ENCODE measurements at places on chromosomes 7 and 10.

DNA sequence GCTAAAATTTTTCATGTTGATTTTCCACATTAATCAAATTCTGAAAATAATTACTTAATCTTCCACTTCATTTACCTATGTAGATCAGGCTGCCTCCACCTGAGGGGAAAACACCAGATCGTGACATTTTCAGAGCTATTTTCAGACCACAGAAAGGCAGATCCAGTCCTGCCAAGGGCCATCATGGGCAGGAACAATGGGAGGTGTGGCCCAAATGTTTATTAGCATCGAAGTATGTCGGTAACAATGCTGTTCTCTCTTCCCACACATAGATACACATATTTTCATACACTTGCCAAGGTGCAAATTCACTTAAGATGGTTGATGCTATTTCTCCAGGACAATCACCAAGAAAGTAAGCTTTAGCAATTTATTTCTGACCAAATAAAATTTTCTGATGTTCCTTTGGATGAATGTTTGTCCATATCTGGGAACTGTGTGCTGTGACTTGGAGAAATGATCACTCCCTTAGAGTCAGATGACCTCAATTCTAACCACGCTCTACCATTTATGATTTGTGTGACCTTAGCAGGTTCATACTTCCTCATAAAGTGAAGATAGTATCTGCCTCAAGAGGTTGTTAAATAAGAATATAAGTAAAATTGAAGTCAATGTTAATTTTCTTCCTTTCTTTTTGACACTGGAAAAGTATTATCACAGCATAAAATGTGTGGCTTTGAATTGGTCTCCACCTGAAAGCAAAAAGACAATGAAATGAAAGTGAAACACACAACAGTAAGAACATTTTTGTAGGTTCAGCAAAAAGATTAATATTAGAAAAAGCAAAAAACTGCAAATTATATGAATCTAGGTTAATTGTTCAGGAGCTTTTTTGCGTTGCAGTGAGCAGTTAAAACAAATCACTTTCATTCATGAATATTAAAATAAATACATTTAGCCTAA is 310.4 kb upstream of the PHF14 start:
- DNase-seq = no peak

GRCh38 chr7:95904099-95904498 is 131.7 kb downstream of the DYNC1I1 start:
- no peak for DNase-seq

DNA sequence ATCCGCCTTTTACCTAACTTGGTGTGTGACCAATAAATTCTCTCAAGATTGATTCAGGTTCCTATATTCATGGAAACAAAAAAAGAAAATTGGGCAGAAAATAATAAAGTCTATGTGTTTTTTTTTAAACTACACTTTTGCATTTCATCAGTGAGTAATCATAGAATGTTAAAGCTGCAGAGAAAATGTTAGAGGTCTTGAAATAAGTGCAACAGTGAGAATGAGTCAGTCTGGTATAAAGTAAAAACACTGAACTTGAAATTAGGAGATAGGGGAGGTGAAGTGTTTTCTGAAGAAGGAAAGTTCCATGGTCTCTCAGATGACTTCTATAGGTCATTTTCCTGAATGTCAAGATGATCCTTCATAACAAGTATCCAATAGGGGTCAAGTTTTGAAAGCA is 202.6 kb upstream of the NRP1 start:
- no peak for DNase-seq

GRCh38 chr10:87660484-87661133 is 931 bp downstream of the PAPSS2 start:
- no peak for DNase-seq

GRCh38 chr7:96126382-96126781 is 195.5 kb downstream of the SLC25A13 start:
- DNase-seq = no peak

DNA sequence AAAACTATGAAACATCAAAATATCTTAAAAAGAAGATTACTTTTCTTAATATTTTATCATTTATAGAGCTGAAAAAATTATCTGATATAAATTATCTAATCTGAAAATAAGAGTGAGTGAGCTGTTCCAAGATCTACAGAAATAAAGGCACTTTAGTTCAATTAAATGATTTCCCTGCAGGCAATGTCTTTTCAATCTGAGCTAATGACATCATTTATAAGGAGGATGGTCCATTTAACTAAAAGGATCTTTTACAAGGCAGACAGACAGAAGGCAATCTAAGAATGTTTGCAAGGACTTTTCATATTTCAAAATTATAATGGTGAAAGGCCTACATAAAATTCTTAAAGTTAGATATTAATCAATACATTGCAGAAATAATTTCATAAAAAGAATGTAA is 71.8 kb downstream of the SKAP2 start:
- no peak for DNase-seq

GRCh38 chr10:58326967-58327381 is 7.8 kb upstream of the UBE2D1 start:
- no peak for DNase-seq

- DNase-seq = no peak
Observed at GRCh38 chr7:55073051-55073511, 54.3 kb downstream of the EGFR start.

- DNase-seq = no peak
Observed at GRCh38 chr10:45387096-45387893, 13.3 kb downstream of the ALOX5 start.

DNA sequence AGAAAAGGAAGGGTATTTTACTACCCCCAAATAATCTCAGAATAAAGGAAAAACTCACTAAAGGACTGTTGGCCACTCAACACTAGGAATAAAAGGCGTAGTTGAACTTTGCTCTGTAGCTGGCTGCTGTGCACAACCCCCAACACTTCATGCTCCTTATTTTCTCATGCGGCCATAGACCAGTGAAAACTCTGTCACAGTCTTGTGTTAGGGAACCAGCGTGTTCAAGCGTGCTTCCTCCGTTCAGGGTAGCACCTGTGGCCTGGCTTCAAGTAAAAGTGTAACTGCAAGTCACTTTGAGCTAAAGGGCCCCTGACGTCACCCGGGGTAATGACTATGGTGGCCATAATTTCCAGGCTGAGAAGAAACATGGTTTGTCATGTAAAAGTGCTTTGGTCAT is 27.0 kb downstream of the BLNK start:
- no peak for DNase-seq

- no peak for DNase-seq
Observed at GRCh38 chr7:15628876-15629275, 57.6 kb downstream of the MEOX2 start.

- DNase-seq = no peak
Observed at GRCh38 chr10:124063750-124064603, 29.4 kb downstream of the CHST15 start.

DNA sequence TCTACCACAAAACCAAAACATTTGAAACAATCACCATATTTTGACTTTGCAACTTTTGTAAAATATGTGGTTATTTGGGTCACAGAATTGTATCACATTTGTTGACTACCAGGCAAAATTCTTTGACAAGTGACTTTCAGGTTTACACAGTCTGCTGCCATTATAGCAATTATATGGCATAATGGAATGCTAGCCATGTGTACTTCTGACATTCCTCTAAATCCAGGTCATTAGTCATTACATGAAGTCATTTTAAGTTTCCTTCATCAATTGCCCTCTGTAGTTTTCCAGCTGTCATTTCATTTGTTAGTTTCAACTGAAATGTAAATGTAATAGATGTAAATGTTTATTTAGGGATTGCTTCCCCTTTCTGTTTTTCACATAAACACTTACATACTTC is 137.5 kb downstream of the IMMP2L start:
- DNase-seq = no peak

DNA sequence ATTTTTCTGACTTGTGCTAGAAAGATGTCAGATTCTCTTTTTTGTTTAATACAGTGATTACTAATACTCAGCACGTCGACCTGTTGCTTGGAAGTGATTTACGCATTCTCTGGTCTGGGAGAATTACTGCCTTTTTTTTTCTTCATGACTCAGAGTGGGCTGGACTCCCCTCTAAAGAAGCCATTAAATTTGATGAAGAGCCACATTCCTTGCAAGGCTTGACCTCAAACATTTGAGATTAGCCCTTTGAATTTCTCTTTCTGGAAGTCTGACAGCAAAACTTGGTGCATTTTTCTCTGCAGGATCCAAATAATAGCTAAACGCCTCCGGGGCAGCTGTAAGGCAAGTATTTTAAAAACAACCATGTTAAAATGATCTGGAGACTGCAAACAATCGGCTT is 171.6 kb downstream of the GALNT17 start:
- DNase-seq = no peak

GRCh38 chr7:129366-130221 is 62.8 kb upstream of the FAM20C start:
- no peak for DNase-seq

DNA sequence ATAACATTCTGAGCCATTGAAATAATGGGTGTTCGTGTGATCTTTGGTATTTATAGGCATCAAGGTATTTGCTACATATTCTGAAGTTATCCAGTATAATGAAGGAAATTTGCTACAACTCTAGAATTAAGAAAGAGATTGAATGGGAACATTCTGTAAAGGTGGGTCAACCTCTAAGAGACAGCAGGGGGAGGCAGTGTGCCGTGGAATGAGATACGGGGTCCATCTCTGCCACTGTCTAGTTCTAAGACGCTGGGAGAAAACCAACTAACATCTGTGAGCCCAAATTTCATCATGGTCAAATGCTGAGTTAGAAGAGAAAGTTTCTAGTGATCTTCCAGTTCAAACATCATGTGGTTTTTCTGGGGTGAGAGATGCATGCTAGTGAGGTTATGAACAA is 368.9 kb downstream of the SORCS1 start:
- no peak for DNase-seq

- DNase-seq = no peak
Observed at GRCh38 chr10:83229991-83230390, 909.3 kb upstream of the GHITM start.

DNA sequence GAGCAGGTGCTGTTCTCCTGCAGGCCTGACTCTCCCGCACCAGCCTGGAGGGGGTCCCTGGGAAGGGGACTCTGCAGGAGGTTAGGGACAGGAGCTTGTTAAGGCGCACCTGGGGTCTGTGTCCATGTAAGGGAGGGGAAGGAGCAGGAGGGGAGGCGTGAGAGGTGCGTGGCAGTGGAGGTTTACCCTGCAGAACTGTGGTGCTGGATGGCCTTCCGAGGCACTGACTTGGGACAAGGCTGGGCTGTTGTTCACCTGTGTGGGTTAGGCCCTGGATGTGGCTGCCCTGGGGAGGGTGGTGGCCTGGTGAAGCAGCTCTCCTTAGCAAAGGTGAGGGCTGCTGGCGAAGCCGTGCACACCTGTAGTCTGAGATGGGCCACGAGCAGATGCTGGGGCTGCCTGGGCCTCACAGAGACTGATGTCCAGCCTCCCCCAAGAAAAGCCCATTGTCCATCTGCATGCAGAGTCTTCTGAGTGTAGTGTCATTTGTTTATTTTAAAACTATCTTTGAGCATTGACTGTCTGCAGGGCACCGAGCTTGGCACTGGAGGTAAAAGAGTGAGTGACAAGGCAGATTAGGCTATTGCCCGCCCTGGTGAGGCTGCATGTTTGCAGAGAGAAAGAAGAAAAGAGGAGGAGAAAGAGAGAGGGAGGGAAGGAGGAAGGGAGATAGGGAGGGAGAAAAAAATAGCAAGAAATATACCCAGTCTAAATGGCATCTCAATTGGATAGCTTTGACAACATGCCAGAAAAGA is 225.3 kb downstream of the GLRX3 start:
- no peak for DNase-seq

GRCh38 chr10:92816091-92816531 is 32.2 kb upstream of the EXOC6 start:
- DNase-seq = no peak

DNA sequence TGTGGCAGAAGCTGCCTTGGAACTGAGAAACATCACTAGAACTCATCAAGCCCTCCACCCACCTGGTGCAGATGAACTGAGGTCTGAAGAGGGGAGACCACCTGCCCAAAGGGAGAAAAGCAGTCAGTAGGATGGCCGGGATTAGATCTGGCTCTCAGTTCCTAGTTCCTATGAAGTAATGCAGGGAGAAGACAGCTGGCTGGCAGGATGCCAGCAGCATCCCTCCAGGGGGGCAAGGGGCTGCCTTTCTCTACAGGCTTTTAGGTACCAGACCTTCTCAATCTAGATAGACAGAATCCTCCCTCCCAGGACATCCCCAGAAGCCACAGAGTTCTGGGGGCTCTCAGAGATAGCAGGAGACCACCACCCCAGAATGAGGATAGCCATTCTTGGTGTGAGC is 7.8 kb downstream of the CRHR2 start:
- DNase-seq = no peak

GRCh38 chr7:85423209-85423895 is 236.5 kb upstream of the SEMA3D start:
- DNase-seq = no peak

DNA sequence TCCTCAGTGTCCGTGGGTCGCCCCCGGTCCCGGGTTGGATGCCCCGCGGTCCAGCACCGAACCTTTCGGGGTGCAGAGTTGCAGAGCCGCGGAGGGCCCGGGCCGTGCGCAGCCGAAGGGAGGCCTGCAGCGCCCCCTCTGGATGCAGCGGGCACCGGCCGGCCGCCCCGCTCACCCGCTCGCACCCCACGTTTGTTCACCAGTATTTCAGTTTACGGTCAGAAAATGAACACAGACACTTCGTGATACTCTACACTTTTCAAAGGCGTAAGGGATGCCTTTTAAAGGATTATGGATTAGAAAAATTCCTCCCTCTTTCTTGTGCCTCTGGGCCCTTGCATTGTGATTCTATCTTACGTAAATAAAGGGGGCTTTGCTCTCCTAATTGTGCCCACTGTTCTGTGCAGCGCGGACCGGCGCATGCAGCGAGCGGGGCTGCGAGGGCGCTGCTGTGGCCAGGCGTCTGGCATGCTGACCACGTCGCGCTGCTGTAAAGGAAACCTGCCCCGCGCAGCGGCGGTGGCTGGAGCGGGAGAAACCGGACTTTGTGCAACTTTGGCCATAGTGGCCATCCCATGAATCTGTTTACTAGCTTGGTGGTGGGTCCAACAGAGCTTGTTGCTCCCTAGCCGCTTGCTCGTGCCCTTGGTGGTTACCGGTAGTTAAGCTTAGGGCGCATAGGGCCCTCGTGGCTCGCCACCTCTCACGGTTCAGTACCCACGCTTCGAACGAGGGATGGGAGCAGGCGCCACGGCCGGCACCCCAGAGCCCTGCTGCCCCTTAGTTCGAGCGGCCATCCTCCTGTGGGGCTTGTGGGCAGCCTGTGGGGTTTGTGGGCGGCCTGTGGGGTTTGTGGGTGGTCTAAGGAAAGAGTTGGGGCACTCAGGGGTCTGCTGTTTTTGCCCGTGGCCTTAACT is 739 bp upstream of the MEST start:
- DNase-seq = peak; percentile 19

- no peak for DNase-seq
Observed at GRCh38 chr7:81973117-81973516, 203.3 kb upstream of the HGF start.

Data from stimulated activated CD8-positive, alpha-beta memory T cell treated with anti-CD3 and anti-CD28 coated beads, Interleukin-15, amount 100 ng/mL, for 48 hours (primary cell).